MM.1S (cell line): ENCODE measurements at places on chromosomes 5 and 9.

DNA sequence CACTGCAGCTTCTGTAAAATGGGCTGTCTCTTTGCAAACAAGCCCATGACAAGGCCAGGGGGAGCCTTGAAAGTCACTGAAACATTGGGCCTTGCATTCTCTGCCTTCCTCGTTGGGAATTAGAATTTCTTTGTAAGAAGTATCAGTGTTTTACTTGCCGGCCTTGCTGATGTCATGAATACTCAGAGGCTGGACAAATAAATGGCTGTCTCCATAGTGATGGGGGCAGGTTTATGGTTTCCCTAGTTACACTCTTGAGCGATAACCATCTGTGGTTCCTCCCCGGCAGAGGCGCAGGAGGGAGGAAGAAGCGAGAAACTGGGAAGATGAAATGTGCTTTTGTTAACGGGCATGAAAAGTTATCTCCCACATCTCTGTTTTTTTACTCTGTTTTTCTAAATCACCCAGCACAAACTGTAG lies 272.7 kb upstream of the PANK3 start:
- H3K36me3 ChIP-seq: no peaks in the 10 kb centered on the region
- H3K4me3 ChIP-seq: no peak overlapping the region
- no peaks in the 10 kb centered on the region for H3K27me3 ChIP-seq
- H3K27ac ChIP-seq: no peak overlapping the region

DNA sequence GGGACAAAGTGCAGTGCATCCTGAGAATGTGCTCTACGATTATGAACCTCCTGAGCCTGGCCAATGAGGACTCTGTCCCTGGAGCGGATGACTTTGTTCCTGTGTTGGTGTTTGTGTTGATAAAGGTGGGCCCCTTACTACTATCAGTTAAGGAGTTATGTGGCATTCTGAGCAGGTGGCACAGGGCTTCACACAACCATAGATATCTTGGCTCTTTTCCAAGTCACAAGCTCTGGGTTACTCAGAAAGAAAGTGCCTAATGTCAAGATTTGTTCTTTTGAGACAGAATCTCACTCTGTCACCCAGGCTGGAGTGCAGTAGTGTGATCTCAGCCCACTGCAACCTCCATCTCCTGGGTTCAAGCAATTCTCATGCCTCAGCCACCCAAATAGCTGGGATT lies 99.0 kb downstream of the GAPVD1 start:
- no peak for DNase-seq
- no peaks in the 10 kb centered on the region; the same call in 1 of the 2 replicates for H3K36me3 ChIP-seq
- no peaks in the 10 kb centered on the region for H3K4me1 ChIP-seq
- H3K4me3 ChIP-seq: no peak overlapping the region
- no peaks in the 10 kb centered on the region for H3K27me3 ChIP-seq

DNA sequence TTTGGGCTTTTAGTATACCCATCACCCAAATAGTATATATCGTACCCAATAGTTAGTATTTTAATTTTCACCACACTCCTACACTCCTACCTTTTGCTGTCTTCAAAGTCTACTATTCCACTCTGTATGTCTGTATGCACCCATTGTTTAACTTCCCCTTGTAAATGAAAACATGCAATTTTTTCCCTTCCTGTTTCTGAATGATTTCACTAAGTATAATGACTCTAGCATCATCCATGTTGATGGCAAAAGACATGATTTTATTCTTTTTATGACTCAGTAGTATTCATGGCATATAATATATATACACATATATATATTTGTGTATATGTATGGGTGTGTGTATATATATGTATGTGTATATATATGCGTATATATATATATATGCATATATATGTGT lies 63.1 kb upstream of the FAM174A start:
- DNase-seq: no peak
- H3K27me3 ChIP-seq: no peaks in the 10 kb centered on the region
- no peak overlapping the region for H3K27ac ChIP-seq

GRCh38 chr9:130541533-130541932 lies 37.8 kb upstream of the FUBP3 start:
- no peaks in the 10 kb centered on the region for H3K4me1 ChIP-seq
- no peak overlapping the region for H3K4me3 ChIP-seq
- no peaks in the 10 kb centered on the region for H3K36me3 ChIP-seq
- no peak for DNase-seq
- H3K27ac ChIP-seq: no peak overlapping the region

- no peak overlapping the region for H3K27ac ChIP-seq
- DNase-seq: no peak
- no peaks in the 10 kb centered on the region for H3K27me3 ChIP-seq
- H3K36me3 ChIP-seq: no peaks in the 10 kb centered on the region
These were observed 18.3 kb upstream of the FRMPD1 start for GRCh38 chr9:37632479-37632878.

DNA sequence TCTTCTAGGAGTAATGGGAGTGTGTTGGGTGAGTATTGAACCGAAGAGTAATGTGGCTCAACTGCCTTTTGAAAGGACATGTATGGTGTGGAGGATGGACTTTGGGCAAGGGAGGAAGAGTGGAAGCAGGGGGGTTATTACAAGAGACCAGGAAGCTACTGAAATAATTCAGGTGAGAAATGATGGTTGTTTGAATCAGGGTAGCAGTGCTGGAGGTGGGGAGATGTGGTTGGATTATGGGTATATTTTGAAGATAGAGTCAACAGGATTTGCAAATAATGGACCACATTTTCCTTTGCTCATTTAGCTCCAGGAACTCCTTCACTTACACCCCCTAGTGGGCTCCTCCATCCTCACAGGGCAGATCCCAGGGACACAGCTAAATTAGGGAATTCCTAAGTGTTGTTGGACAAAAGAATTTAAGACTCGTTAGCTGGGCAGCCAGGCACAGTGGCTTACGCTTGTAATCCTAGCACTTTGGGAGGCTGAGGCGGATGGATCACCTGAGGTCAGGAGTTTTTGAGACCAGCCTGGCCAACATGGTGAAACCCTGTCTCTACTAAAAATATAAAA lies 1.2 kb upstream of the SLC4A9 start:
- no peak overlapping the region for H3K4me3 ChIP-seq
- no peak overlapping the region for H3K27ac ChIP-seq

- peak overlapping the region; percentile 47; the same call in 1 of the 2 replicates for H3K27ac ChIP-seq
- peaks cover 13% of the 10 kb centered on the region for H3K4me1 ChIP-seq
- no peaks in the 10 kb centered on the region for H3K36me3 ChIP-seq
- peak overlapping the region; percentile 25; the same call in 1 of the 2 replicates for H3K4me3 ChIP-seq
These were observed 273.1 kb downstream of the ARHGEF28 start for GRCh38 chr5:73899055-73899454.

- no peak overlapping the region for H3K4me3 ChIP-seq
- H3K27ac ChIP-seq: no peak overlapping the region
- H3K27me3 ChIP-seq: no peaks in the 10 kb centered on the region
- DNase-seq: no peak
- H3K36me3 ChIP-seq: no peaks in the 10 kb centered on the region
- no peaks in the 10 kb centered on the region for H3K4me1 ChIP-seq
These were observed 117.2 kb downstream of the CAAP1 start for GRCh38 chr9:26775391-26775790.

DNA sequence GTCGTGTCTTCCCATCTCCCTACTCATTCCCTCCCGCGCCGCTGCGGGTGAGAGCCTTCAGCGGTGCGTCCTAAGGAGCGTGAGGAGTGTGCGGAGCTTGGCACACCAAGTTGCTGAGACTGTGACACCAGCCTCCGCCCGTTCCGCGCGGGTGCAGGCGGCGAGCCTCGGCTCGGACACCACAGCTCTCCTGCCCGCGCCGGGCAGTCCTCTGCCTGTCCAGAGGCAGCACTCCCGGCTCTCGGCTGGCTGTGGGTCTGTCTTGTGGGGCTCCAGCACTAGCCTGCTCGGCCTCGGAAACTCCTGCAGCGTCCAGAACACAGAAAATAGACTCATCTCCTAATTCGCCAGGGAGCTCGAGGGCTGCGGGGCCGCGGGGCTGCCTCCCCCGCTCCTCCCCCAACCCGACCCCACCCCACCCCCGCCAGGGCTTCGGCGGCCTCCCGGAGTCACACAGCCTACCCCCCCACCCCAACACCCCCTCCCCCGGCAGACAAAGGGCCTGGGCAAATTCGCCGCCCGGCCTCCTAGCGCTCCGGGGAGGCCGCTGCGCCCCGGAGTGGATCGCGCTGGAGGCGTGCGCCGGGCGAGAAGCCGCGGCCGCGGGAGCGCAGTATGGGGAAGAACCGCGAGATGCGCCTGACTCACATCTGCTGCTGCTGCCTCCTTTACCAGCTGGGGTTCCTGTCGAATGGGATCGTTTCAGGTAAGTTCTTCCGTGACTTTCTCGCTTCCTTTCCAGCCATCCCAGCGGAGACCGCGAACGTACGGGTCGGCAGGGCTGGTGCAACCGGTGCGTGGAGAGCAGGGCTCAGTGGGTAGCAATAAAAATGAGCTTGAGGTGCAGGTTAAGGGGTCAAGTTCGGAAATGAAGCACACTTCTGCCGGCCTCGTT lies at the start of gene ADAMTS19:
TSS of gene ADAMTS19 (plus strand) at position 522 of the 895 bp plus-strand sequence. CDS start at position 616, 94 bp downstream.
- no peaks in the 10 kb centered on the region for H3K36me3 ChIP-seq
- peak within 1 kb of the TSS; percentile 21; the same call in 1 of the 2 replicates for H3K27ac ChIP-seq
- peak within 1 kb of the TSS; percentile 66 for H3K4me3 ChIP-seq
- no peaks in the 10 kb centered on the region for H3K27me3 ChIP-seq
- peak; percentile 60 for DNase-seq
- H3K4me1 ChIP-seq: 0 out of 2 replicates have a peak, but pooled peaks cover 5% of the 10 kb centered on the region

DNA sequence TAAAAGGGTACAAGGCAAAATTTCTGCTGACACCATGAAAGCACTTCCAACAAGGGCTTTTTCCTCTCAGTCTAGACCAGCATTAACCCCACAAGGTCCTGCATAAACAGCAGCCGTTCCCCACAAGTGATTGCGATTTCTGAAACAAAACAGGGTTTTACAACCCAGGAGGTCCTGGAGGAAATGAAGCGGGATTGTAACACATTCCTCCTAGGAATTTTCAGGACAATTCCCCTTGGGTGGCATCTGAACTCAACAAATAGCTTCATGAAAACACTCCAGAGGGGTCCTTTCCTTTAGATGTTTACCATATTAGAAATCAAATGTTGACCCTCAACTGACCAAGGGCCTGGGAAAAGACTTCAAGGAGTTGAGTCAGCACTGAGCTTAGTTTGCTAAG lies 36.7 kb upstream of the SHC3 start:
- peaks cover 6% of the 10 kb centered on the region for H3K4me1 ChIP-seq
- H3K27ac ChIP-seq: no peak overlapping the region
- peaks cover 8% of the 10 kb centered on the region; the same call in 1 of the 2 replicates for H3K27me3 ChIP-seq
- no peak overlapping the region for H3K4me3 ChIP-seq
- no peak for DNase-seq

GRCh38 chr5:1831677-1832313 lies 30.6 kb downstream of the NDUFS6 start:
- H3K4me1 ChIP-seq: no peaks in the 10 kb centered on the region
- peaks cover 20% of the 10 kb centered on the region for H3K27me3 ChIP-seq
- H3K4me3 ChIP-seq: no peak overlapping the region
- DNase-seq: no peak
- H3K36me3 ChIP-seq: no peaks in the 10 kb centered on the region
- H3K27ac ChIP-seq: no peak overlapping the region

DNA sequence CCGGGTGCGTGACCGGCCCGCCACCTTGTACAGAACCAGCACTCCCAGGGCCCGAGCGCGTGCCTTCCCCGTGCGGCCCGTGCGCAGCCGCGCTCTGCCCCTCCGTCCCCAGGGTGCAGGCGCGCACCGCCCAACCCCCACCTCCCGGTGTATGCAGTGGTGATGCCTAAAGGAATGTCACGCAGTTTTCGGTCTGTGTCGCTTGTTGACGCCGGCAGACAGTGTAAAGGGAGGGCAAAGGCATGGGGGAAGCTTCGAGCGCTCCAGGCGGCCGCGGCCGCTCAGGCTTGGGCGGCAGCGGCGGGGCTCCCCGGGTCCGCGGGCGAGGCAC lies 1.3 kb downstream of the LRRC26 start:
- no peak overlapping the region for H3K27ac ChIP-seq
- H3K36me3 ChIP-seq: no peaks in the 10 kb centered on the region
- H3K4me3 ChIP-seq: no peak overlapping the region; the same call in 1 of the 2 replicates
- H3K27me3 ChIP-seq: peaks cover 86% of the 10 kb centered on the region

- H3K27ac ChIP-seq: no peak overlapping the region
- no peaks in the 10 kb centered on the region for H3K4me1 ChIP-seq
- no peaks in the 10 kb centered on the region for H3K36me3 ChIP-seq
- H3K27me3 ChIP-seq: no peaks in the 10 kb centered on the region
These were observed 717.5 kb downstream of the IRX1 start for GRCh38 chr5:4313138-4313537.

GRCh38 chr5:144015961-144016360 lies 154.5 kb downstream of the YIPF5 start:
- no peaks in the 10 kb centered on the region for H3K27me3 ChIP-seq
- no peaks in the 10 kb centered on the region for H3K4me1 ChIP-seq
- H3K36me3 ChIP-seq: no peaks in the 10 kb centered on the region
- no peak overlapping the region for H3K27ac ChIP-seq

DNA sequence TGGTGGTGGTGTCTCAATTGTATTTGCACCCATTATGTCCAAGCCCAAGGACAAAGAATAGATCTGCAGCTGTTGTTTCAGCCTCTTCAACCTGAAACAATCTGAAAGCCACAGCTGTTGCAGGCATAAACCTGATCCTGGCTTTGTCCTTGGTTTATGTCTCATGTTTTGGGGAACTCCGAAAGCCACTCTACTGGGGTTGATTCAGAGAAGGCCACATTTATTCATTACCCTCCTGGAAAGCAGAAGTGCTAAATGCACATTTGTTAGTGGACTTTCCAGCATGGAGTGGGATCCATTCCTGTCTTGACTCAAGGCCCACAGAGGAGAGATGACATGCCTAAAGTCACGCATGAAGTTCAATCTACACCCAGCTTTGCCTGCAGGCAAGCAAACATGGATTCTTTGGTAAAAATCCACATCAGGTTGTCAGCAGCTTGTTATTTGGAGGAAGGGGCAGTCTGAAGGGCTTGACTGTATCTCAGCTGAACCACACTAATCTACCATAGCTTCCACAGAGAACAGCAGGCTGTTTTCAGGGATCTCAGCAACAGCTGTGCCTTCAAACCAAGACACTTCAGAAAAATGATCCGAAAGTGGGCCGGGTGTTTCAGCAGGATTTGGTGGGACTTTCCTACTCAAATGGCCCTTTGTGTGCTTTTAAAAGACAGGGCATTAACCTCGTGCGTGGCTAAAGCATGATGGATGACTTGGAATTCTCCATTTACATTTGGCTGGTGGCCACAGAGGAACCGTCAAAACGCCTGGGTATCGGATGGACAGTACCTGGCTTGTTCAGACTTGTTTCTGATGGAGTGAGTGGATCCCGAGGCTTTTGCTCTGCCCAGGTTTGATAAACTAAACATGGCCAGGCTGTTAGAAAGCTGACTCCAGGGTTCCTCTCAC lies 36.2 kb upstream of the ADAM19 start:
- no peak overlapping the region; the same call in 1 of the 2 replicates for H3K27ac ChIP-seq
- H3K36me3 ChIP-seq: no peaks in the 10 kb centered on the region
- no peaks in the 10 kb centered on the region for H3K27me3 ChIP-seq
- peaks cover 23% of the 10 kb centered on the region for H3K4me1 ChIP-seq
- H3K4me3 ChIP-seq: no peak overlapping the region

- no peaks in the 10 kb centered on the region for H3K27me3 ChIP-seq
- peaks cover 24% of the 10 kb centered on the region for H3K4me1 ChIP-seq
- H3K27ac ChIP-seq: no peak overlapping the region
- H3K36me3 ChIP-seq: no peaks in the 10 kb centered on the region
- no peak for DNase-seq
These were observed 21.4 kb upstream of the CEP78 start for GRCh38 chr9:78214492-78214891.

DNA sequence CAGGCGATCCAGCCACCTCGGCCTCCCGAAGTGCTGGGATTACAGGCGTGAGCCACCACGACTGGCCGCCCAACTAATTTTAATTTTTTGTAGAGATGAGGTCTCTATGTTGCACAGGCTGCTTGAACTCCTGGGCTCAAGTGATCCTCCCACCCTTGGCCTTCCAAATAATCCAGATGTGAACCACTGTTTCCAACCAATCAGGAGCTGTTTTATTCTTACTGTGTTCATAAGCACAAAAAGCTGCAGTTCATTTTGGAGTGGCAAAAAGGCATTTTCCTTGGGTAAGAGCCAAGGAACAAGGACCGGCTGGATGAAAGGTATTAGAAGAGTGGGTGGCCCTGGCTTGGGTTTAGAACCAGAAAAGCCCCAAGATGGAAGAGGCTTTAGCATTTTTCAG lies 5.2 kb upstream of the SLC27A4 start:
- no peak overlapping the region for H3K4me3 ChIP-seq
- H3K27ac ChIP-seq: no peak overlapping the region
- no peak for DNase-seq
